ENCODE measurements at places on chromosomes 5 and 9.

DNA sequence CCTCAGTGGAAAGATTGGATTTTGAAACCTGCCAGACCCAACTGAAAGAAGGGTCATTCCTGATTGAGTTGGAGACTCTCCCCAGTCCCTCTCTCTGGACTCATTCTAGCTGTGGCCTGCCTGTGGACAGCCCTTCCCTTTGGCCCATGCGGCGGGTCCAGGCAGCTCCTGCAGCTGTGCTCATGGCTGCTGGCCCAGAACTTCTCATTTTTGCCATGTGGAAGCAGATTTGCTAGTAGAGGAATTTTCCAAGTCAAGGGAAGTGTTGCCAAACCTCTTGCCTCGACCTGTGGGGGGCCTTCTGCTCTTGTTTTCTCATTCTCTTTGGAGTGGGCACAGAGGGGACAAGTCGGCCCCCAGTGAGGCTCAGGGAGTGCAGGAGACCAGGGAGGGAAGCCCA lies 89.2 kb downstream of the ANKRD33B start:
- no peak for DNase-seq

GRCh38 chr5:66442951-66443445 lies 153.2 kb upstream of the MAST4 start:
- no peak for DNase-seq

- no peak for DNase-seq
Observed at GRCh38 chr5:129063483-129064113, 31.0 kb upstream of the ISOC1 start.

DNA sequence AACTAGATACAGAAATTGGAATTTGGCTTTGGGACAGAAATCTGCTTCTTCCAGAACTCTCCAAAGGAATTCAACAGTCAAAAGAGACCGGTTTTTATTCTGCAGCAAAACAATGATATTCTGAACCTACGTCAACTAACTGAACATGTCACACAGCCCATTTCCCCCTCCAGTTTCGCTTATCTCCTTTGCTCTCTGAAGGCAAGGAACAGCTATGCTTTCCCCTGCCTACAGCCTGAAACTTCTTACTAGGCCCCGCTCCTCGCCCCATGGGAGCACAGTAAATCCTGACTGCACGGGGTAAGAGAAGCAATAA lies 488 bp downstream of the SKIC3 start:
- no peak for DNase-seq

DNA sequence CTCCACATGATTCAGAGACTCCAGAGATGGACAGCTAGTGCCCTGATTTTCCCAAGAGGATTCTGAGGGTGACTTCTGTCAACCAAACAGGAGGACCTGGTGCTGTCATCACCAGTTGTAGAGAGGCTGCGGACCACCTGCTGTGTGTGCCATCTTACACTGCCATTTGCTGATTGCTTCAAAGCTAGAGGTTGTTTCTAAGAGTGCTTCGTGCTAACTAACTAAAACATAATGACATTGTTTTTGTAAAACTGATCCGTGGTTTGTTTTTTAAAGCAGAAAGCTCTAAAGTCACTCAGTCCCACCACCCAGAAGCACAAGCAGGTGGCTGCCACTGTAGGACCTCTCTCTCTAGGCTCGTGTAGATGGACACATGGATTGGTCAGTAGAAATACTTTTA lies 12.2 kb downstream of the TENT4A start:
- no peak for DNase-seq

DNA sequence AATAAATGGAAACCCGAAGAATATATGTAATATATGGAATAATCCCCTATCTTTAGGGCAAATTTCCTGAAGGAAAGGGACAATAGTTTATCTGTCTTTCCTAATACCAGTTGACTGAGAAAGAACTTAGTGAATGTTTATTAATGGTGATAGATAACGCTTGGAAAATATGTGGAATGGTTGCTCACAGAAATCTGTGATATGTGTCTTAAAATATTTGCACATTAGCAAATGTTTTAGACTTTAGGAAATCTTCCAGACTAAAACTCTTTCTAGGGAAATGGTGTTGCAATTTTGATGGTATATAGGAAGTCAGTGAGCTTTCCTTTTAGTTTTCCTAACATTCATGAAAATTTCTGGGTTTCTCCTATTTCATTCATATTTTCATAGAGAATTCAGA lies 90.4 kb downstream of the PIP5K1B start:
- no peak for DNase-seq

DNA sequence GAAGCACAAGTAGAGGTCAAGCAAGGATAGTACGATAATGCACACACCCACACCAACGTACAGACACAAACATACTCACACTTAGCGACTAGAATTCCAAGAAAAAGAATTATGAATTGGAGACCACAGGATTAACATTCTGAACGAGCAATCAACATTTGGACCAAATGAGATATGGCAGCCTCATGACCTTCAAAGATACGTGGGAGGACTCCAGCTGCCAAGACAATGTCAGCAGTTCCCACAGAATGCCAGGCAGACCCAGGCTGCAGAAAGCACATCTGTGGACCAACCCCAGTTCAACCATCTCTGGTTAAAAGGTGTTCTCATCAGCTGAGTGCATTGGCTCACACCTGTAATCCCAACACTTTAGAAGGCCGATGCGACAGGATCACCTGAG lies 187.6 kb upstream of the GRAMD2B start:
- no peak for DNase-seq

DNA sequence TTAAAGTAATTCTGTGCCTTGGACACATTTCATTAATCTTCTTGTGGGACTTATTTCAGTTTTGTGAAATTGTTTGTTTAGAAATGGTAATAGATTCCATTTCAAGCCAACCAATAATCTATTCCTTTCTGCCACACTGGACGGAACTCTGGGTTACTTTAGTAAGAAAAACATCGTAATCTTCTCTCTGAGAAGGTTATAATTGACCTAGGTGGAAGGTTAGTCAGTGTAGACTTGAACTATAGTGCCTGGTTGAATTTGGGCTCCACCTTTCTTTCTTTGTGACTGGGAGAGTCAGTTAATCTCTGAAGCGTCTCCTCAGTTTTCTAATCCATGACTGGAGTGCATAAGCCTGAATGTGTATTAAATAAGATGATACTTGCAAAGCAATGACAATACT lies 89.7 kb upstream of the PRLR start:
- no peak for DNase-seq

DNA sequence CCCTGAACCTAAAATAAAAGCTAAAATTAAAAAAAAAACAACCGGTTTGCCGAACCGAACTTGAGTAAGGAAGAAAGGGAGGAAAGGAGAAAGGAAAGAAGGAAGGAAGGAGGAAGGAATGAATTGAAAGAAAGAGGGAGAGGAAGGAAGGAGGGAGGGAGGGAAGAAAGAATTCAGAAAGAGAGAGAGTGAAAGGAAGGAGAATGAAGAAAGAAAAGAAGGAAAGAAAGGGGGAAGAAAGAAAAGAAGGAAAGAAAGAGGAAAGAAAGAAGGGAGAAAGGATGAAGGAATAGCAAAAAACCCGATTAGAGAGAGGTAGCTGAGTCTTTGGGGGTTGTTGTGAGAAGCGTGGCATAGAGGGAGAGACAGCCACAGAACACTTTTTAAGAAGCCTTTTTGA lies 121.4 kb downstream of the FGF18 start:
- no peak for DNase-seq

GRCh38 chr9:34027845-34028574 lies 20.7 kb downstream of the UBAP2 start:
- no peak for DNase-seq
